Spinal cord (tissue), 10 donors: ENCODE measurements at places on chromosomes 7 and 10. TPM values are rescaled to one million over a fixed set of nuclear protein-coding genes. Genes with fewer than 3 reads are reported as not detected.

ZNF853 gene
- polyA plus RNA-seq, result 42.6 TPM

NKX1-2 gene
- polyA plus RNA-seq, result 1.9 TPM

NOS3 gene
- 11.3 TPM for polyA plus RNA-seq

SH2B2 gene
- 28.0 TPM for polyA plus RNA-seq

SH2D4B gene
- polyA plus RNA-seq, result 0.35 TPM

LCOR gene
- polyA plus RNA-seq, result 12.6 TPM
